Hematopoietic multipotent progenitor cell treated with erythropoietin and hydrocortisone succinate and interleukin-3 and kit ligand, for 8 days (in vitro differentiated cells): ENCODE measurements at places on chromosomes 11 and 22.

- peak; percentile 57 for DNase-seq
Measured at GRCh38 chr22:39522567-39523300, 2.4 kb downstream of the ATF4 start.

- no peak for DNase-seq
Measured at GRCh38 chr11:82639251-82639650, 94.4 kb downstream of the FAM181B start.

GRCh38 chr22:21796231-21796630 is 60.6 kb upstream of the YPEL1 start:
- no peak for DNase-seq

DNA sequence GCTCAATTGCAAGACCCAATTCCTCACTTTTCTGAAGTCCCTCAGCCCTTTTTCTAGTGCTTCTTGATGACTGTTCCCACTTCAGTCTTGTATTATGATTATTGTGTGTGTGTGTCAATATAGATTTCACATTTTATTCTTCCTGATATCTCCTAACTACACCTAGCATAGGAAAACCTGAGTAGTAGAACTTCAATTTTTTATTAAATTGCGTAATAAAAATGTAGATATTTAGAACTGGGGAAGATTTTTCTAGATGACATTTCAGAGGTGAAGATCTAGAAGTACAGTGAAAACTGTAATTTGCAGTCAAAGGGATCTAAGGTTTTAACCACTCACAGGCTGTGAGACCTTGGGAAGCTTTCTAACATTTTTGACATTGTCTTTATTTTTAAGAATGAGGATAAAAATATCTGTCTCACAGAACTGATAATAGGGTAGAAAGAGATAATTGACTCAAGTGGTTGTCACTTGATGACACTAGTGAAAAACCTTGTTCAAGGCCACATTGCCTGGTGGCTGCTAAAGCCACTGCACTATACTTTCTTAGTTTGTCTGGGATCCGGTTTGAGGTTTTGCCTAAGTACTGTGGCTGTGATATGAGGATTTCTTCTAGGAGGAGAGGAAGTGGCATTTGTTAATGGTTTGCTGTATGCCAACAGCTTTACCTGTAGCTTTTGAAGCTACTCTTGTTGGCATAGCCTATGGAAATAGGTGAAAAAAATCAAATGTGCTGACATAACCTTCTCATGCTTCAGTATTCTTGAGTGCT is 32.2 kb upstream of the SESN3 start:
- DNase-seq: no peak

DNA sequence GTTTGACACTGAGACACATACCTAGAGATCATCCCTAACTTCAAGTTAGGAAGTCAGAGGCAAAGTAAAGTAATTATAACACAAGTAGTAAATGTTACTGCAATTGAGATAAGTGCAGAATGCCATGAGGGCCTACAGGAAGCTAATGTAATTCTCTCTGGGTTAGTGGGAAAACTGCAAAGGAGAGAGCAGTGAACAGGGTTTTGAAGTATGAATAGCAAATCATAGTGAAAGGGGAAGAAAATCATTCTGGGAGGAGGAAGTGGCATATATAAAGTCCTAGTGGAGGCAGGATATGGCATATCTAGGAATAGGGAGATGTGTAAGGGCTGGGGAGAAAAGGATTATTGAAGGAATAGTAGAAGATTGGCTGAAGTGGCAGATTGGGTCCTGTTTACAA is 27.9 kb downstream of the RNF169 start:
- DNase-seq: no peak

DNA sequence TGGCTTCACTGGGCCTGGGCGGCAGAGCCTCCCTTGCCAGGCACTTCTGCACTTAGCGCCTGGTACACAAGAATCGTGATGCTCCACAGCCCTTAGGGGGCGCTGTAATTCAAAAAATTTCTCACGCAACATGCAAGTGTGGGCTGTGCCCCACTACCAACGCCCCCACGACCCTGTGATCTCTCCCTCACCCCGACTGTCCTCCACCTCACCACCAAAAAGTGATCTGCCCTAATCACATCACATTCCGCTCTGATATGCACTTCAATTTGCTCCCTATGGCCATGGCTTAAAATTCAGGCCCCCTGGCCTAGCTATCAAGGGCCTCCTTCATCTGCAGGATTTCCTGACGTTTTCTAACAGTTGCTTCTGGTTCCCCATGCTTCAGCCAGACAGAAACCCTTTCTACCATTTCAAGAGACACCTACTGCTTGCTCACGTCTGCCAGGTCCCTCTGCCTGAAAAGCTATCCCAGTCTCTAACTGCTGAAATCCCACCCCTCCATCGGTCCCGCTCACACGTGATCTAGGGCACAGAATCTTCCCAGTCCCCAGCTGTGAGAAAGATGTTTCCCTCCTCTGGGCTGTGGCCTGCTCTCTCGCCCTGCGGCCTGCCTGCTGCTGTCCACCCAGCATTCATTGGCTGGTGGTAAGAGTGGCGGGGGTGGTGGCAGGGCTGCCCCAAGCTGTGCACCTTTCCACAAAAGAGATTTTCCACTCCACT is 27.9 kb upstream of the LRRC32 start:
- peak; percentile 84 for DNase-seq

- no peak for DNase-seq
Measured at GRCh38 chr11:64529559-64530520, 61.2 kb upstream of the SLC22A12 start.

- no peak for DNase-seq
Measured at GRCh38 chr22:34805771-34806170, 260.2 kb upstream of the ISX start.

GRCh38 chr11:2774173-2775082 is 74.6 kb upstream of the KCNQ1OT1 start:
- no peak for DNase-seq

DNA sequence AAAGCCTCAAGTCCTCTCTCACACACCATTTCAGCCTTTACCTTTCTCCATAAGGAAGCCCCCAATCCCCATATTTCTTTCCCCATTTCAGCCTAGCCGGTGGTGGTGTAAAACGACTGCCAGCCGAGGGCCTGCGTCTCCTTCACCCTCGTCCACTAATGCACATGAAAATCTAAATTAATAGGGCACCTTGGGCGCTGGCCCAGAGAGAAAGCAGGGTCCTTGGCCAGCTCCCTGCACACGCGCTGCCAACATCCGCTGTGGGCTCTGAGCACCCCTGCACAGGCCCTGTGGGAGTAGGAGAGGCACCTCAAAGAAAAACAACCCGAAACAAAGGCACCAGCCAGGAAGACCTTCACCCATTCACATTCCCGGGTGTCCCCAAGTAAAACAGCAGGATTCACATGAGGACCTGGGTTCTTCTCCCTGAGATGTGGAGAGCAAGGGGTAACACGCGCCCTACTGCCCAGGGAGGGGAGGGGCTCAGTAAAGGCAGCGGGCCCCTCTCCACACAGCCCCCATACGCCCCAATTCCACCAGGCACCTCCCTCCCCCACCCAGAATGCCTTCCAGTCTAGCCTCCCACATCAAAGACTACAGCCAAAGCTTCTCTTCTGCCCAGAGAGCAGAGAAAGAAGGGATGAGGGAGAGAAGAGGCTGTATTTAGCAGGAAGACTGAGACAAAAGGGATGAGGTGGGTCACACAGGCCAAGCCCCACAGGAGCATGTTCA is 79.0 kb downstream of the MICAL3 start:
- DNase-seq: no peak

- DNase-seq: no peak
Measured at GRCh38 chr11:18312663-18313420, 9.1 kb downstream of the HPS5 start.

GRCh38 chr11:95585069-95585751 is 204.4 kb downstream of the FAM76B start:
- DNase-seq: no peak

DNA sequence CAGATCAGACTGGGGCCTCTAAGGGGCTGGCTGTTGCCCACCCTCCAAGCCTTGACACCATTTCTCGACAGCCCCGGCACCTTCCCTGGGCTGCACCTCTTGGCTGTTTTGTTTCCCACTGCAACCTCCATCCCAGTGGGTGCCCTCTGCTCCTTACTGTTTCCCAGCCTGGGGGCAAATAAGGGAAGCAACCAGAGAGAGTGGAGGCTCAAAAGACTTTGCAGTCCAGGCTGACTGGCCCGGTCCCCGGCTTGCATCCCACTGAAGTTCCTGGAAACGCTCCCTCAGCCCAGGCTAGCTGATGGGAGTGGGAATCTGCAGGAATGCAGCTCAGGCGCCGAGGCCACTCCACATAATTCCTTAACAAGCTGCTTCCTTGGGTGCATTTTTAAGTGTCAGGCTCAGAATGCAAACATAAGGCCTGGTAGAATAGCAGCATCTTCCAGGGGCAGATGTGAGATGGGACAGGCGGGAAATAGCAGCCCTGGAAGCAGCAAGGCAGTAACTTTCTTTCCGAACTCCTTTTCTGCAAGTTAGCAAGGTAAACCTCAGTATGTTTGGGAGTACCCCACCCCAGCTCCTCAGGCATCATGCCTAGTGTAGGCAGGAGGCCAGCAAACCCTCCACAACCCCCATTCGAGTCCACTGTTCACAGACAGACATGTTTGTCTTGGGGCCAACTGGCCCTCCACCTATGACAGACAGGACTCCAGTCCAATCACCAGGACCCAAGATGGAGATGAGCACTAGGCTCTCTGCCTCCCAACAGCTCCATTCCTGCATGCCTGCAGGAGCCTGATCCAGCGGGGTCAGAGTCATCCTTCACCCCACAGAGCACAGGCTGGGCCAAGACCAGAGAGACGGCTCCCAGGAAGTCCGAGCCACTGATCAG is 39.3 kb downstream of the RPL27A start:
- no peak for DNase-seq

GRCh38 chr22:46522797-46523196 is 14.6 kb downstream of the CELSR1 start:
- DNase-seq: no peak

DNA sequence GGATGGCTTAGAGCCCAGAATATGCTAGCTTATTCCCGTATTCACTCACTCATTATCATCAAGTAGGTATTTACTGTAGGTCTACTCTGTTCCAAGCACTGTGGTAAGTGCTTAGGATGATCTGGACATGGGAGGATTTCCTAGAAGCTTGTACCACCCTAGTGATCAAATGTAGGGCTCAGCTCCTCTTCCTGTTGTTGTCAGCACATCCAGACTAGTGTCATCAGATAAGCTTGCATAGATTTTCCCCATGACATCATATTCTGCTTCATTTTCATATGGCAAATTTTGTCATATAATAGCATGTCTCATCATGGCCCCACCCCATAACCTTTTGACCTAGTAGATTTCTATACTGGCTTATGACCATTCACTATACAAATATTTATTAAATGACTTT is 19.3 kb upstream of the NUCB2 start:
- DNase-seq: no peak

- DNase-seq: peak; percentile 71
Measured at GRCh38 chr22:36486619-36487384, 5.4 kb upstream of the TXN2 start.

DNA sequence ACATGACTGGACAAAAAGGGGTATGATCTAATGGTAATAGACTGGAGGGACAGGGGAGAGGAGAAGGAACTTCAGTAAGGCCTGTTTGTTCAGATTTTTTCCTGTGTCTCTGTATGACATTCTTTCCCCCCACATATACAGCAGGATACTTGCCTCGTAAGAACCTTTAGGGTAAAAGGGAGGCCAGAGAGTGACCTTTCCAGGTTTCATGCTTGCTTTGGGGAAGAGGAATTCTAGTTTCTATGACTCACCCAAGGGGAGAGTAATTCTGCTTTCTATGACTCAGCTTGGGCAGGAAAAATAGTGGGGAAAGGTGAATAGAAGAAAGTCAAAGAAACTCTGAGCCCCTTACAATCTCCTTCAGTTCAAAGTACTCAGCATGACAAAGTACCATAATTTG is 457.0 kb downstream of the DLG2 start:
- DNase-seq: no peak

GRCh38 chr11:131899950-131900580 is 529.6 kb downstream of the NTM start:
- DNase-seq: no peak

DNA sequence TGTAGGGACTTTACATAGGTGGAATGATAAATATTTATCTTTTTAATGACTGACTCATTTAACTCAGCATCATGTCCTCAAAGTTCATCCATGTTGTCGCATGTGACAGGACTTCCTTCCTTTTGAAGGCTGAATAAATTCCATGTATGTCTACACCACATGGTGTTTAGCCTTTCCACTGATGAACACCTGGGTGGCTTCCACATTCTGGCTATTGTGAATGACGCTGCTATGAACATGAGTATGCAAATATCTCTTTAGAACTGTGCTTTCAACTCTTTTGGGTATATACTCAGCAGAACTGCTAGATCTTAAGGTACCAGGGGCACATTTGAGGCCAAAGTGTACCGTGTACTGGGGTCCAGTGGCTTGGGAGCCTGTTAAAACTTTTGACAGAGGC is 24.1 kb downstream of the LARGE1 start:
- no peak for DNase-seq

DNA sequence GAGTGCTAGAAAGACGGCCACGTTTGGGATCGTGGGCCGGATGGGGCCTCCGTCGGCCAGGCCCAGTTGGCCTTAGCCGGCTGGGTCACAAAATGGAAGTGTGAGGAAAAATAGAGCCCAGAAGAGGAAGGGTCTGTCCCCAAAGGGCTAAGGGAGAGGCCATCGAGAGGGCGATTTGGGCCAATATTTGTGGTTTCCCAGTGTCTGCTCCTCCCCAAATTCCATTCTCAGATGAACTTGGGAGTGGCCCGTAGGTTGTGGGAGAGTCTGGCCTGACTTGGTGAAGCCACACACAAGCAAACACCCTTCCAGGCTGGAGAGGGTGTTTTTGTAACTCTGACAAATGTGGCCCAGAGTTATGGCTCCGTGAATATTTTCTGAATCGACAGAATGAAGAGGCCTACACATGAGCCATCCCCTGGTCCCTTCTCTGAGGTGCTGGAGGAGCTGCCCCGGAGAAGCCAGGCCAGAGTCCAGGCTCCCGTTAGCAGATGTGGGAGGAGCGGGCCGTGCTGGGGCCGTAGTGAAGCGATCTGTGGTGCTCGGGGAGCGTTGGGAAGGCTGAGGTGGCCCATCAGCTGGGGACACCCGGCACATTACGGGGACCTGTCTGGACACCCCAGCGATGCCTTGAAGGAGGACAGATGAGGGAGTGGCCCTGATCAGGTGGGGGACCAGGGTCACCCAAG is 73.5 kb upstream of the PPARA start:
- no peak for DNase-seq

GRCh38 chr11:66562907-66563583 is 5.4 kb downstream of the CTSF start:
- no peak for DNase-seq

DNA sequence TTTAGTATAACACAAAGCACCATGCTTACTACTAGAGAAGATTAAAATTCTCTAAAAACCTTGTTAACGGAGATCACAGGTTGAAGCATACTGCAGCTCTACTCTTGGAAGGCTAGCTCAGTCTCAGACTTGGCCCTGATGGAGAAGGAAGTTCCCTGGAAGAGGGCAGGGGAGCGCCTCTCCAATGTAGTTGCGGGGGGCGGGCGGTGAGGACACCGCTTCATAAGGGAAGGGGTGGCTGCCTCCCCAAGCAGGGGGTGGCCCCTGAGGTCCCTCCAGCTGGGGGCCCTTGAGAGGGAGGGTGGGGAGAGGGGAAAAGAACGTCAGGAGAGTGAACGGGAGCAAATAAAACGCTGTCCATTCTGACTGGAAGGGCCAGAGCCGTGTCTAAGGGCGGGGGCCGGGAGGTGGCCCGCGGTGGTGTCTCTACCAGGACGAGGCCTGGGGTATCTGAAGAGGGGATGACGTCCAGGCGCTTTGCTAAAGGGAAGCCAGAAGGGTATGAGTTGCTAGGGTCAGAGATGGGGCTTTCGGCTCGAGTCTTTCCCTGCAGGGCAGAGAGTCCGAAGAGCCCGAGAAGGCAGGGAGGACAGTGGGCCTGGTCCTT is 553 bp upstream of the USP47 start:
- peak; percentile 41 for DNase-seq

GRCh38 chr22:29801153-29801552 is 34.0 kb downstream of the UQCR10 start:
- no peak for DNase-seq
